ENCODE measurements at places on chromosomes 3 and 15.

- no peaks in the 10 kb centered on the region for H3K27me3 ChIP-seq
- H3K4me1 ChIP-seq = no peaks in the 10 kb centered on the region
- H3K27ac ChIP-seq = no peak overlapping the region
Observed at GRCh38 chr3:142180761-142181362, 31.5 kb upstream of the TFDP2 start.

DNA sequence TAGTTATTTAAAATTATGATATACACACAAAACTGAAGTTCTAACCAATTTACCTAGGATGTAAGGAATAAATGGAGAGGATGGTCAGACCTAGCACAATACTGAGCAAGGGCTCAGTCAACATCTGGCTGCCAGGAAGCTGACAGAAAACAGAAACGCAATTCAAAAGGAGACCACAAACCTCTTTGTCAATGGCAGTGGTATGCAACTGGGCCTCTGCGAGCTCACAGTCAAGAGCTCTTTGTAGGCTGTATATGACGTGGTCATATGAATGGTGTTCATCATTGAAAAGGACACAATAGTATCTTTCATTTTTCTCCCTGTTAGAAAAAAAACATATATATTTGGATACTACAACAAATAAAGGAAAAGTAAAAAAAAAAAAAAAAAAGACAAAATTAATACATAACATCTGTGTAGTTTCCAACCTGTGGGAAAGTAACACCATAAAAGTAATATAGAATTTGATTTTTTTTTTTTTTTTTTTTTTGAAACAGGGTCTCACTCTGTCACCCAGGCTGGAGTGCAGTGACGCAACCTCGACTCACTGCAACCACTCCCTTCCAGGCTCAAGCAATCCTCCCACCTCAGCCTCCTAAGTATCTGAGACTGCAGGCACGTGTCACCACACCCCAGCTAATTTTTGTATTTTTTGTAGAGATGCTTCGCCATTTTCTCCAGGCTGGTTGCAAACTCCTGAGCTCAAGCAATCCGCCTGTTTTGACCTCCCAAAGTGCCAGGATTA lies 37.9 kb downstream of the UBR1 start:
- no peaks in the 10 kb centered on the region for H3K4me1 ChIP-seq
- H3K36me3 ChIP-seq = peaks cover 48% of the 10 kb centered on the region
- no peak overlapping the region for H3K27ac ChIP-seq
- no peak overlapping the region for H3K4me3 ChIP-seq
- no peaks in the 10 kb centered on the region for H3K27me3 ChIP-seq
- DNase-seq = no peak

- H3K27ac ChIP-seq = no peak overlapping the region
- DNase-seq = no peak
- H3K4me1 ChIP-seq = peaks cover 11% of the 10 kb centered on the region
- peak overlapping the region; percentile 93 for H3K4me3 ChIP-seq
- H3K27me3 ChIP-seq = no peaks in the 10 kb centered on the region
Observed at GRCh38 chr3:150411546-150411945, 3.4 kb downstream of the TSC22D2 start.

- no peaks in the 10 kb centered on the region for H3K36me3 ChIP-seq
- H3K27me3 ChIP-seq = no peaks in the 10 kb centered on the region
- no peaks in the 10 kb centered on the region for H3K4me1 ChIP-seq
- no peak for DNase-seq
- no peak overlapping the region for H3K4me3 ChIP-seq
- H3K27ac ChIP-seq = no peak overlapping the region
Observed at GRCh38 chr3:87336761-87337160, 60.4 kb upstream of the POU1F1 start.

- no peak overlapping the region for H3K4me3 ChIP-seq
- no peak overlapping the region for H3K27ac ChIP-seq
- H3K4me1 ChIP-seq = no peaks in the 10 kb centered on the region
Observed at GRCh38 chr3:154684021-154684420, 254.0 kb upstream of the GPR149 start.

DNA sequence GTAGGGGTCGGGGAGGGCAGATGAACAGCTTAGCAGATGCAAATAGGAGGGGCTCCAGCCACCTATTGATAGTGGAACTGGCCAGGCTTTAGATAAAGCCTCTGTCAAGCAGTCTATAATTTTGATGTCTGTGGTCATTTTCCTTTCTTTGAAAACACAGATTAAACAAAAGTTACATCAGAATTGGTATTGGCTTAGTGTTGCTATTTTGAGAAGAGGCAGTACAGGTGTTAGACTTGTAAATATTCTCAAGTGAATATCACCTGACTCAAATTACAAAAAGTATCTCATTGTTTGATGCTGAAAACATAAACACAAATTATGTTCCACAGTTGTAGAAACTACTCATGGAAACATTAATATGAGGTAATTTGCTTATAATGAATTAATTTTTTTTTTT lies 18.1 kb downstream of the GHRL start:
- no peaks in the 10 kb centered on the region for H3K27me3 ChIP-seq
- peaks cover 15% of the 10 kb centered on the region for H3K36me3 ChIP-seq
- H3K4me3 ChIP-seq = no peak overlapping the region
- peaks cover 43% of the 10 kb centered on the region for H3K4me1 ChIP-seq
- DNase-seq = no peak

- H3K27ac ChIP-seq = no peak overlapping the region
- no peaks in the 10 kb centered on the region for H3K27me3 ChIP-seq
- no peak overlapping the region for H3K4me3 ChIP-seq
- DNase-seq = no peak
- H3K4me1 ChIP-seq = peaks cover 2% of the 10 kb centered on the region
- no peaks in the 10 kb centered on the region for H3K36me3 ChIP-seq
Observed at GRCh38 chr3:30501526-30501925, 104.9 kb upstream of the TGFBR2 start.

GRCh38 chr3:152073267-152073666 lies 195.5 kb upstream of the MBNL1 start:
- no peak for DNase-seq
- H3K27ac ChIP-seq = no peak overlapping the region
- no peaks in the 10 kb centered on the region for H3K4me1 ChIP-seq
- H3K36me3 ChIP-seq = no peaks in the 10 kb centered on the region

DNA sequence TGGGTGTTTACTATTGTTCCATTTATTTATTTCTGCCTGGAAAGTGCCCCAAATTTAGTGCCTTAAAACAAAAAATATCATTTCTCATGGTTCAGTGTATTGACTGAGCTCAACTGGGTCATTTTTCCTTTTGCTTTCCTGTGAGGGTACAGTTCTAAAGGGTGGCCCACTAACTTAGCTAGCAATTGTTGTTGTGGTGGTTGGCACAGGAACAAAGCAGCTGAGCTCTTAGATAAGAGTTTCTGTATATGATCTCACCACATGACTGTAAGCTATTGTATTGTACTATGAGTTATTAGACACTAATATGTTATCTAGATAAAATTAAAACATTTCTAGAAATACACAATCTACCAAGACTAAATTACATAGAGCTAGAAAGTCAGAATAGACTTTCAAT lies 1283.7 kb downstream of the OTOL1 start:
- no peaks in the 10 kb centered on the region for H3K36me3 ChIP-seq
- H3K4me3 ChIP-seq = no peak overlapping the region
- H3K27me3 ChIP-seq = no peaks in the 10 kb centered on the region
- H3K27ac ChIP-seq = no peak overlapping the region

DNA sequence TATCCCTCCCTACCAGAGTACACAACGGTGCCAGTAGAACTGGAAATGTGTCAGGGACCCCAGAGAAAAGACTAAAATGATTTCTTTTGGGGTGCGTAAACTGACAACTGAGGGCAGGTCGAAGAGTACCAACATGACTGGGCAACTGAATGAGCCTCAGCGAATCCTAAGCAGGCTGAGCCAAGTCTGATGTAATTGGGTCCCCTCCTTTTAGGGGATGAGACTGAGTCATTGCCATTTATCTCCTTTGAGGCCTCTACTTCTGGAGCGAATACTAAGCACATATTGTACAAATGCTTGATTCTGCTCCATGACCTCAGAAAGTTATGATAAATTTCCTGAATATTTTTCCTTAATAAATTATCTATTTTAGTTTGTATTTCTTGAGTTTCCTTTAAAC lies 17.3 kb upstream of the GPR156 start:
- no peaks in the 10 kb centered on the region for H3K4me1 ChIP-seq
- H3K27ac ChIP-seq = no peak overlapping the region
- H3K27me3 ChIP-seq = peaks cover 6% of the 10 kb centered on the region
- H3K4me3 ChIP-seq = no peak overlapping the region

DNA sequence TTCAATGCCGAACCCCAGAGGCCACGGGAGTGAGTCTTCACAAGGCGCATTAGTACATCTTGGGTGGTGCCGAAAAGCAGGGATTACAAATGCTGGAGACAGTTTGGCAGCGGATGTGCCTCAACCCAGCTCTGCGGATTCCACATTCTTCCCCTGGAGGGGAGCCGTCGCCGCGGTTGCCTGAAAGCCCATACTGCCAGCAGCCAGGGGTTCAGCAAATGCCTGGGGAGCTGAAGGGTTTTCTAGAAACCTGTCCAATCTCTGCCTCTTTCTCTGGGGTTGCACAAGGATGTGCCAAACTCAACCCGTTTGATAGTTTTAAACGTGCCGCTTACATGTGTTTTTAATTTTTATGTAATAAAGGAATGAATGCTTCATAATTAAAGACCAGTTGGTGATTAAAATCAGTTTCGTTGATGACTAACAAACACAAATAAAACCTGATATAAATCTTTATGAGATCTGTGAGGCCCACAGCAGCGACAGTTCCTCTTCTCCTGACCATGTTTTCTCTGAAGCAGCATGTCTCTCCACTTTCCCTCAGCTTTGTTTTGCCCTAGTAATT lies 74.6 kb upstream of the LEKR1 start:
- H3K27ac ChIP-seq = no peak overlapping the region
- no peak overlapping the region for H3K4me3 ChIP-seq
- H3K36me3 ChIP-seq = no peaks in the 10 kb centered on the region
- H3K4me1 ChIP-seq = no peaks in the 10 kb centered on the region
- H3K27me3 ChIP-seq = no peaks in the 10 kb centered on the region
- DNase-seq = no peak

GRCh38 chr3:18122264-18122663 lies 302.9 kb downstream of the SATB1 start:
- H3K4me3 ChIP-seq = no peak overlapping the region
- H3K36me3 ChIP-seq = no peaks in the 10 kb centered on the region
- no peak for DNase-seq
- H3K27me3 ChIP-seq = no peaks in the 10 kb centered on the region
- no peak overlapping the region for H3K27ac ChIP-seq
- H3K4me1 ChIP-seq = no peaks in the 10 kb centered on the region

DNA sequence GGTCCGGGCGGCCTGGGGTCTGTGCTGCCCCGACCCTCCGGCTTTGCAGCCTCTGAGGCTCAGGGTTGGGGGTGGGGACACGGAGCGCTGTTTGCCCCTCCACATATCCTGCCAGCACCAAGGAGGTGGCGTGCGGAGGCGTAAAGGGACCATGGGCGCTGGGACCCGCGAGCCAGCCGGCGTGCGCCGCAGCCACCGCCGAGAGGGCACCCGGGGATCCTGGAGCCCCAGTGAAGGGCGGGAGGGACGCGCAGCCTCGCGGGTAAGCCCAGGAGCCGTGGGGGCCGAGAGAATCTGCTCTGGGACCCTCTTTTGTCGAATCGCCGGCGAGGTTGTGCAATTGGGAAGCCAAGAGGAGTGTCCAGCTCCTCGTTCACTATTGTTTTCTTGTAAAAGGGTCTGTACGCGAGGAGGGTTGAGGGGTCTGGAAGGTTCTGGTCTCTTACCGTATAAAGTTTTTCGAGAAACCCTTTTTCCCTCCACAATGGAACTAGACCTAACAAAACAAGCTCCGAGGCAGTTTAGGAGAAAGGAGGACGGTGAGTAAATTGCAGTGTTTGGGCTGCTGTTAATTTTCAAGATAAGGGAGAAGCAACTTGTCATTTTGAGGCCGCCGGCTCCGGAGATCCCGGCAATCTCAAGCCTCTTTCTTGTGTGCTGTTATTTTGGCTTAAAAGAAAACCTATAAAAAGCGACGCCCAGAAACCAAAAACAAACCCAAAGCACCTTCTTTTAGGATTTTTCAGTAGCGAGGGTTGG lies 29.9 kb upstream of the ST3GAL6 start:
- H3K4me1 ChIP-seq = peaks cover 7% of the 10 kb centered on the region
- H3K27me3 ChIP-seq = peaks cover 31% of the 10 kb centered on the region
- peak overlapping the region; percentile 7 for H3K4me3 ChIP-seq
- no peaks in the 10 kb centered on the region for H3K36me3 ChIP-seq
- DNase-seq = no peak

DNA sequence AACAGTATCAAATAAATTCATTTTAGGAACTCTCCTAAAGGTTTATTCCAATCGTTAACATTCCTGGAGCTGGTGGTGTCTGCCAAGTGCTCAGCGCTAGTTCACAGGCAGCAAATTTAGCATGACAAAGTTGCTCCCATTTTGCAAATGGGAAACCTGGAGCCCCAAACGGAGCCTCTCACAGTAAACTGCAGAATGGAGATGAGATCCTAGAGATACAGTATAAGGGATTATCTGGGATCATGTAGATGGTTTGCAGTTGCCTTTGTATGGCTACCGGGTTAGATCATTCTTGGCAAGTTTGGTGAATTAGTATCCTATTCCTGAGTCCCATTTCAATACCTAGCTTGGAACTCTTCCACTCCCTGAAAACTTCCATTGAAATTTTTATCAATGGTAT lies 173.7 kb downstream of the CDIN1 start:
- H3K27me3 ChIP-seq = no peaks in the 10 kb centered on the region
- no peak overlapping the region for H3K4me3 ChIP-seq
- H3K4me1 ChIP-seq = no peaks in the 10 kb centered on the region
- H3K27ac ChIP-seq = no peak overlapping the region

DNA sequence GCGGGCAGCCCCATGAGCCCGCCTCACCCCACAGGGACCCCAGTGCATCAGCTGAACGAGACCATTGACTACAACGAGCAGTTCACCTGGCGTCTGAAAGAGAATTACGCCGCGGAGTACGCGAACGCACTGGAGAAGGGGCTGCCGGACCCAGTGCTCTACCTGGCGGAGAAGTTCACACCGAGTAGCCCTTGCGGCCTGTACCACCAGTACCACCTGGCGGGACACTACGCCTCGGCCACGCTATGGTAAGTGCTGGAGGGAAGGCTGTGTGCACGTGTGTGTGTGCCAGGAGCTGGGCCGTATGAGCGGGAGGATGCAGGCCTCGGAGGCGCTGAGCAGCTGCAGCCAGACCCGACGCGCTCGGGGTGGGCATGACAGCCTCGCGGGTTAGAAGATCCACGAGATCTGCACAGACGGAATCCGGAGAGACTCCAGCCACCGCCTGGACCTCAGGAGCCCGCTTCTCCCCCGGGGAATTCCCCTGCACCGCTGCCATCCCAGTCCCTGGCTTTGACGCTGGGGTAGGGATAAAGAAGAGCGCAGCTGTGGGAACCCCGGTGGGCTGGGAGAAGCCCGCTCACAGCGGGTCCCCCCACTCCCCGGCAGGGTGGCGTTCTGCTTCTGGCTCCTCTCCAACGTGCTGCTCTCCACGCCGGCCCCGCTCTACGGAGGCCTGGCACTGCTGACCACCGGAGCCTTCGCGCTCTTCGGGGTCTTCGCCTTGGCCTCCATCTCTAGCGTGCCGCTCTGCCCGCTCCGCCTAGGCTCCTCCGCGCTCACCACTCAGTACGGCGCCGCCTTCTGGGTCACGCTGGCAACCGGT lies 2.6 kb downstream of the DUOXA2 start:
- no peak overlapping the region for H3K4me3 ChIP-seq
- H3K27me3 ChIP-seq = peaks cover 94% of the 10 kb centered on the region
- no peaks in the 10 kb centered on the region for H3K36me3 ChIP-seq
- peaks cover 52% of the 10 kb centered on the region for H3K4me1 ChIP-seq

GRCh38 chr3:152356870-152357276 lies 88.1 kb downstream of the MBNL1 start:
- peaks cover 2% of the 10 kb centered on the region for H3K4me1 ChIP-seq
- H3K27ac ChIP-seq = no peak overlapping the region
- H3K36me3 ChIP-seq = peaks cover 33% of the 10 kb centered on the region
- H3K4me3 ChIP-seq = no peak overlapping the region

GRCh38 chr15:99257107-99257750 lies 5.9 kb downstream of the LRRC28 start:
- H3K36me3 ChIP-seq = peaks cover 6% of the 10 kb centered on the region
- no peak for DNase-seq
- no peak overlapping the region for H3K27ac ChIP-seq
- no peak overlapping the region for H3K4me3 ChIP-seq
- peaks cover 8% of the 10 kb centered on the region for H3K4me1 ChIP-seq
- no peaks in the 10 kb centered on the region for H3K27me3 ChIP-seq

All from T-cell (primary cell).